IPS DF 6.9 (cell line): ENCODE measurements at places on chromosomes 4 and X.
A peak's percentile ranks its signal among the peaks of the same experiment; 100 is the strongest.

DNA sequence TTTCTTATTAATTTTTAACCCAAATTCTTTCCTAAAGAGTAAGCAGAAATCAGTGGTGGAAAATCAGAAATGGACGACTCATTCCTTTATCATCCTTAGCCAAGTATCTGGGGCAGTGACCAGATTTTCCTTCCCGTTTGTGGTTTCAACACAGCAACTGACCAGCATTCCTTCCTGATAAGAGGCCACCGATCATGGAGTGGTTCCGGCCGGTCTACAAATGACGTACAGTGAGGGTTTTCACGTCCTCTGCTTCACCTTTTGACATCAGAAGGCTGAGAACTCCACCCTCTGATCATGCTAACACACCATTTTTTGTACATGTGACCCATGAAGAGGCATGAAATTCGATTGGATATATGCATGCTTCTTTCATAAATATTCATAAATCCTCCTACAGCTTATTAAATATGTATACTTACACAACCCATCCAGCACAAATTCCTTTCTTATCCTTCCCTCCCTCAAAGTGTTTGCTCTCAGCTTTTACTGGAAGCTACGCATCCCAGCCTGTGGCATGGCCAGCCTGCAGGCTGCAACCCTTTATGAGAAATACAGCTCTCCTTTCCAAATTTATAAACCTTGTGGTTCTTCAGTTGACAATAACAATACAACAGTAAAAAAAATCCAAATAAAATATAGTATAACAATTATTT is 173.0 kb upstream of the CASK start:
- H3K27ac ChIP-seq: no peak overlapping the region
- H3K36me3 ChIP-seq: no peaks in the 10 kb centered on the region
- DNase-seq: no peak
- no peak overlapping the region for H3K4me3 ChIP-seq
- no peaks in the 10 kb centered on the region for H3K4me1 ChIP-seq

GRCh38 chrX:65821721-65822496 is 154.5 kb downstream of the MSN start:
- no peak for DNase-seq
- H3K36me3 ChIP-seq: no peaks in the 10 kb centered on the region
- no peak overlapping the region for H3K27ac ChIP-seq
- H3K27me3 ChIP-seq: no peaks in the 10 kb centered on the region
- no peaks in the 10 kb centered on the region for H3K4me1 ChIP-seq

DNA sequence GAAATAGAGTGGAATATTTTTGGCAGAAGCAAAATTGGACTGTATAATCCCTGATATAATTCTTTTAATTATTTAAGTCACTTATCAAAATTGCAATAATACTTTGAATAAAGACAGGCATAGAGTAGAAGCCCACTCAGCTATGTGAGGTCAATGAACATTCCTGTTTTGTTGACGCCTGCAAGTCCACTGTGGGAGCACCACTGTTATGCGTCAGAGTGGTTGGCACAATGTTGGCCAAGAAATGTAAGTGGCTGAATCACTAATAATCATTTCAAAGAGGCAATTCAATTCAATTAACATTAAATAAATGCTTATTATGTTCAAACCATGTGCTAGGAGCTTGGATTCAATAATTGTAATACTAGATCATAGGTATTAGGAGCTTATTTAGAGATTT is 221.0 kb downstream of the SPCS3 start:
- no peak overlapping the region for H3K4me3 ChIP-seq
- no peak overlapping the region for H3K27ac ChIP-seq
- H3K4me1 ChIP-seq: no peaks in the 10 kb centered on the region
- no peaks in the 10 kb centered on the region for H3K36me3 ChIP-seq

GRCh38 chr4:38952017-38952416 is 80.2 kb downstream of the TMEM156 start:
- no peaks in the 10 kb centered on the region for H3K4me1 ChIP-seq
- no peak overlapping the region for H3K27ac ChIP-seq
- H3K27me3 ChIP-seq: no peaks in the 10 kb centered on the region
- no peaks in the 10 kb centered on the region for H3K36me3 ChIP-seq

DNA sequence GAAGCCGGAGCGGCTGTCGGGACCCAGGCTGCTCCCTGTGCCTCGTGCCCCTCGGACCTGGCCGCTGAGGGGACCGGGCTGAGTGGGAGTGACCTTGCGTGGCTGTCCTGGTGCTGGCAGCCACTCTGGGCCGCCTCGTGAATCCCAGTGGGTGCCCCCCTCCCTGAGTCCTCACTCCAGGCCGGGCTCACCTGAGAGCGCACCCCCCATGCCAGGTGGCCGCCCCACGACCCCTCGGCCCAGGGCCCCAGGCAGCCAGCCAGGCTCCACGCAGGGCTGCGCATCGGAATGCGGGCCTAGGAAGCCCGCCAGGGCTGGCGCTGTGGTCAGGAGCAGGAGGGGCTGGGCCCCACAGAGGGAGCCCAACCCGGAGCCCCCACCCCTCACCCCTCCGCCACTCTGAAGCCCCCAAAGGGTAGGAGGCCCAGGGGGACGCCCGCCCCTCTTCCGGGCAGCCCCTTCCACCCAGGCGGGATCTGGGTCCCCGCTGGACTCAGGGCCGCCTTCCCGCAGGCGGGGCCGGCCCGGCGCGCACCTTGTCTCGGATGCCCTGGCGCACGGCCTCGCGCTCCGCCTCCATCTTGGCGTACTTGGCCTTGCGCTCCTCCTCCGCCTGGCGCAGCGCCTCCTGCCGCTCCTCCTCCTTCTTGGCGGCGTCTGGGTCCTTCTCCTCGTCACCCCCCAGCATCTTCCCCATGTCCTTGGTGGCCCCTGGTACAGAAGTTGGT is 33.9 kb downstream of the CPLX1 start:
- no peak for DNase-seq
- H3K27me3 ChIP-seq: peaks cover 12% of the 10 kb centered on the region; the same call in 1 of the 2 replicates
- peaks cover 11% of the 10 kb centered on the region for H3K4me1 ChIP-seq
- no peaks in the 10 kb centered on the region; the same call in 1 of the 2 replicates for H3K36me3 ChIP-seq
- no peak overlapping the region for H3K4me3 ChIP-seq
- H3K27ac ChIP-seq: no peak overlapping the region

DNA sequence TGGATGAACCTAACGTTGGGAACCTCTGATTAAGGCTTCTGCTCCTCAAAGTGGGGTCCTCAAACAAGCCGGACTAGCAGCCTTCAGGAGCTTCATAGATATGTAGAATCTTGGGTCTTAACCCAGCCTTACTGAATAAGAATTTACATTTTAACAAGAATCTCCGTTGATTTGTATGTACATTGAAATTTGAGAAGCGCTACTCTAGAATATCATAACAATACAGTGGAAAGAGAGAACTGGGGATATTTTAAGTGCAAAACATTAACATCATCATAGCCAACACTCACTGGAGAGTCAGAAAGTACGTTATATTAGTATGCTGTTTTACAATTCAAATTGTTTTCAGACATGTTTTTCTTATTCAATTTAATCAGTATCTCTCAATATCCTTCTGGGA is 31.2 kb downstream of the ATXN3L start:
- H3K27ac ChIP-seq: no peak overlapping the region
- no peak overlapping the region for H3K4me3 ChIP-seq
- no peaks in the 10 kb centered on the region for H3K4me1 ChIP-seq
- no peaks in the 10 kb centered on the region for H3K27me3 ChIP-seq

DNA sequence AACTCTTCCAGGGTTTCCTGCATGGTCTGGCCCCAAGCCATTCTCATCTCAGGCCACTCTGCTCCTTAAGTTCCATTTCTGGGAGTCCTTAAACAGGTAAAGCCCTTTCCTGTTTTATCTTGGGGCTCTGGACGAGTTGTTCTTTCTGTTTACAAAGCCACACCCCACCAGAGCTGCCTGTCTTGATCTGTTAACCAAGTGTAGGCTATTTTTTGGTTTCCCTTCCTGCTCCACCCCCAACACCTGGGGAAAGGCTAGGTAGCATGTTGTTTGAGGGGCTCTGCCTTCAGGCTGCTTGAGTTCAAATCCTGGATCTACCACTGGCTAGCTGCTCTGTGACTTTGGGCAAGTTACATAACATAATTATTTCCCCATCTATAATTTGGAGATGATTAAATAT is 40.0 kb downstream of the ERVMER34-1 start:
- H3K4me3 ChIP-seq: no peak overlapping the region
- 0 out of 2 replicates have a peak, but pooled peaks cover 2% of the 10 kb centered on the region for H3K4me1 ChIP-seq
- no peak for DNase-seq
- no peak overlapping the region for H3K27ac ChIP-seq
- peaks cover 17% of the 10 kb centered on the region; the same call in 1 of the 2 replicates for H3K36me3 ChIP-seq
- H3K27me3 ChIP-seq: no peaks in the 10 kb centered on the region

- H3K4me3 ChIP-seq: no peak overlapping the region
- no peaks in the 10 kb centered on the region for H3K27me3 ChIP-seq
- H3K36me3 ChIP-seq: no peaks in the 10 kb centered on the region
- H3K4me1 ChIP-seq: no peaks in the 10 kb centered on the region
- DNase-seq: no peak
- H3K27ac ChIP-seq: no peak overlapping the region
Observed at GRCh38 chr4:52249581-52249980, 198.5 kb downstream of the SPATA18 start.

DNA sequence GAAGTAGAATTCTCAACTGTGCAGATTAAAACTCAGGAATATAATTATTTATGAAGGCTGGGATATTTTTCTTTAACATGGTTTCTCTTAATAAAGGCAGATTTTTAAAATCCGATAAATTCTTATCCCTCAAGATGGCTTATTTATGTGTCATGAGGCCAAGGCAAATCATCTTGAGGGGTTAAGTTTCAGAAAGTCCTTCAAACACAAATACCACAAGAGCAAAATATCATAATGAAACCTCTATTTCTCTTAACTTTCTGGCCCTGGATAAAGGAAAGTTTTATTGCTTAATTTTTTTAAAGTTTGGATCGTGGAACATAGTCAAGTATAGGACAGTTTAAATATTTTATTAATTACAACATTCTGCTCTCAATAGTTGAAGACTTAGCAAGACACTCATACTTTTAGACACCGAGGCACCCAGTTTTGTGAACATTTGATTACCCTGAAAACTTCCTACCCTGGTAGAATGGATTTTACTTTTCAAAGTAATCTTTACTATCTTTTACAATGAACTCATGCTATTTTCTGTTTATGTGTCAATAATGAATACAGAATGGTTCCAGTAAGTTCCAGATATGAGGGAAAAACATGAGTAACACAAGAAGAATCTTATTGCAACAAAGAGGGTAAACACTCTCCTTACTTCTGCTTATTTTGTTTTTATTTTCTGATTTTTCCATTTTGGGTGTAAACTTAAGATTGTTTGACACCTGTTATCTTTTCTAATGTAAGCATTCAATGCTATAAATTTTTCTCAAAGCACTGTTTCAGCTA is 200.7 kb upstream of the IL15 start:
- H3K4me1 ChIP-seq: no peaks in the 10 kb centered on the region
- no peaks in the 10 kb centered on the region for H3K36me3 ChIP-seq
- no peak for DNase-seq
- no peak overlapping the region for H3K4me3 ChIP-seq

- DNase-seq: no peak
- no peaks in the 10 kb centered on the region for H3K36me3 ChIP-seq
- H3K4me3 ChIP-seq: no peak overlapping the region
- H3K27ac ChIP-seq: no peak overlapping the region
Observed at GRCh38 chr4:31071508-31072486, 351.6 kb downstream of the PCDH7 start.

DNA sequence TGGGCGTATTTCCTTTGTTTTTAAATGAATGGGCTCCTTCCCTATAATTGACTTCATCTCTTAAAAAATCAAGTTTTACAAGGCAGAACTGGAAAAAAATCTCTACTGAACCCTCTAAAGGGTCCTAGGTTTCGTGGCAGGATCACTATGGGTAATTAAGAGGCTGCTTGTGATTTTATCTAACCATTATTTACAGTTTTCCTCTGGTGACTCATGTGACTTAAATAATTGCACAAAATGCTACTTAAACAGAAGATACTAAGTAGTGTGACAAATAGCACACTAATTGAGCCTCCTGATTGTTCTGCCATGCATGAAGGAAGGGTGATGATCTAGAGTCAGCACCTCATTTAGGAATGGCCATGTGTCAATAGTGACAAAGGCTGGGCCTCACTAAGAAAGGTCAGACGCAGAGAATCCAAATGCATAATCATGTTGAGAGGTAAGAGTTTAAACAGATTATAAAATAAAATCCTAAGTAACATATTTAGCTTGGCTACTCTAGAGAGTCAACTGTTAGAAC is 35.5 kb downstream of the OFD1 start:
- H3K27ac ChIP-seq: no peak overlapping the region
- H3K4me3 ChIP-seq: no peak overlapping the region
- H3K36me3 ChIP-seq: peaks cover 4% of the 10 kb centered on the region; the same call in 1 of the 2 replicates
- DNase-seq: no peak

- H3K27ac ChIP-seq: no peak overlapping the region
- no peaks in the 10 kb centered on the region for H3K4me1 ChIP-seq
- H3K4me3 ChIP-seq: no peak overlapping the region
- DNase-seq: no peak
- H3K27me3 ChIP-seq: no peaks in the 10 kb centered on the region
Observed at GRCh38 chr4:14315129-14315528, 687.2 kb upstream of the CPEB2 start.

- no peaks in the 10 kb centered on the region for H3K27me3 ChIP-seq
- H3K27ac ChIP-seq: no peak overlapping the region
- DNase-seq: no peak
- H3K36me3 ChIP-seq: peaks cover 2% of the 10 kb centered on the region; the same call in 1 of the 2 replicates
- H3K4me1 ChIP-seq: no peaks in the 10 kb centered on the region; the same call in 1 of the 2 replicates
Observed at GRCh38 chr4:48709901-48710300, 70.2 kb downstream of the FRYL start.

GRCh38 chr4:143699331-143700045 is 987 bp downstream of the FREM3 start:
- H3K27ac ChIP-seq: no peak overlapping the region
- H3K36me3 ChIP-seq: no peaks in the 10 kb centered on the region
- H3K27me3 ChIP-seq: peaks cover 26% of the 10 kb centered on the region
- no peaks in the 10 kb centered on the region for H3K4me1 ChIP-seq
- no peak for DNase-seq
- peak overlapping the region; percentile 48; the same call in 1 of the 2 replicates for H3K4me3 ChIP-seq

- no peak for DNase-seq
- H3K27ac ChIP-seq: no peak overlapping the region
- H3K36me3 ChIP-seq: no peaks in the 10 kb centered on the region
- no peaks in the 10 kb centered on the region for H3K4me1 ChIP-seq
- no peak overlapping the region for H3K4me3 ChIP-seq
- H3K27me3 ChIP-seq: no peaks in the 10 kb centered on the region
Observed at GRCh38 chrX:149720021-149720689, 8.3 kb downstream of the MAGEA11 start.

DNA sequence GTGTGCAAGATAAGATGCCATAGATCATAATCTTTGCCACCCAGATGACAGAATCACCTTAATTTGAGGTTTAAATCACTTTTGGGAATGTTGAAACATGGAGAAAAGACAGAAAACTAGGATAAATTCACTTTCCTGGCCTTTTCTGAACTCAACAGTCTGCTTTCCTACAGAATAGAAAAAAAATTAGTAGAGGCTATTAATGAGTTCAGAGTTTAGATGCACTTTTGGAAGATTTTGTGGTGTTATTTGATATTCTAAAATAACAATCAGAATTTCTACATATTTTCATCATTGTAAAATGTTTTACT is 195.9 kb downstream of the CAMK2D start:
- no peaks in the 10 kb centered on the region for H3K36me3 ChIP-seq
- no peaks in the 10 kb centered on the region for H3K4me1 ChIP-seq
- no peak overlapping the region for H3K27ac ChIP-seq
- no peak overlapping the region for H3K4me3 ChIP-seq
- H3K27me3 ChIP-seq: no peaks in the 10 kb centered on the region

- peak overlapping the region; percentile 75; the same call in 1 of the 2 replicates for H3K4me3 ChIP-seq
- DNase-seq: no peak
- H3K4me1 ChIP-seq: peaks cover 5% of the 10 kb centered on the region; the same call in 1 of the 2 replicates
Observed at GRCh38 chr4:89111833-89112563, 665 bp downstream of the TIGD2 start.

- no peaks in the 10 kb centered on the region for H3K27me3 ChIP-seq
- H3K27ac ChIP-seq: no peak overlapping the region
- H3K4me3 ChIP-seq: no peak overlapping the region
- H3K4me1 ChIP-seq: 0 out of 2 replicates have a peak, but pooled peaks cover under 1% of the 10 kb centered on the region
- H3K36me3 ChIP-seq: no peaks in the 10 kb centered on the region
Observed at GRCh38 chr4:183718876-183719275, 59.8 kb downstream of the TRAPPC11 start.
